ENCODE measurements at places on chromosomes 3 and 15. TPM values are rescaled to one million over a fixed set of nuclear protein-coding genes. Genes with fewer than 3 reads are reported as not detected.

DNA sequence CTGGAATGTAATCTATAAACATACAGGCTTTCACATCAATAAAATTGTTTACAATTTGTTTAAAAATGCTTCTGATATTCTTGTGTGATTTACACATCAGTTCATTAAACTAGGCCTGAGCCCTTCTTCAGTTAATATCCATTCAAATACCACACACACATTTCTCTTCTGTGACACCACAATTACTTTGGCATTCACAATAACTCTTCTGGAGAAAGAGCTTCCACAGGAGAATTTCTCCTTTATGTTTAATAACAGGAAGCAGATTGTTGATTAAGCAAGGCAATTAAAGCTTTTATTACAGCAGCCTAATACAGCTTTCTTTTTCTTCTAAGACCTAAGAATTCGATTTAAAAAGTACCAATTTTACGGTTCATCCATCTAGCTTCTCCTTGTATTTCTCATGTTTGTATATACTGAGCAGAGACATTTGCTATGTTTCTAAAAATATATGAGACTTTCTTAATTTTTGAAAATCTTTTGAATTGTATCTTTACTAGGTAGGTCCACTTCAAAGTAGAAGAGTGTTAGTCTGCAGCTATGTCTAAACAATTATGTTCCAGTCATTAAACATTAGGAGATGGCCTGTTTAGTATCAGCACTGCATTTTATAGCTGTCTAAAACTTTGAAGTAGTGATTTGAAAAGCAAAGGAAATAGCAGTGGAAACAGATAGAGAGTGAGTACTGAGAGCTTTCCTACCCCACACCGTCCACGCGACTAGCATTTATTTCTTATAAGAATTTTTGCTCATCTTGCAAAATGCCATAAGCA is 511.1 kb upstream of the UBE2E2 start:
- DNase-seq = no peak
- no peaks in the 10 kb centered on the region for H3K36me3 ChIP-seq
- no peak overlapping the region for H3K4me3 ChIP-seq
- no peak overlapping the region for H3K27ac ChIP-seq
- no peaks in the 10 kb centered on the region for H3K27me3 ChIP-seq

- DNase-seq = no peak
- no peak overlapping the region for H3K27ac ChIP-seq
- H3K4me3 ChIP-seq = no peak overlapping the region
- H3K4me1 ChIP-seq = peaks cover 10% of the 10 kb centered on the region
- H3K36me3 ChIP-seq = no peaks in the 10 kb centered on the region
Measured at GRCh38 chr3:136186344-136186743, 9.8 kb downstream of the MSL2 start.

- H3K27ac ChIP-seq = no peak overlapping the region
- no peak for DNase-seq
- no peaks in the 10 kb centered on the region for H3K27me3 ChIP-seq
- H3K4me1 ChIP-seq = no peaks in the 10 kb centered on the region
- no peak overlapping the region for H3K4me3 ChIP-seq
- H3K36me3 ChIP-seq = no peaks in the 10 kb centered on the region
Measured at GRCh38 chr15:49370782-49371181, 52.3 kb upstream of the FGF7 start.

GRCh38 chr3:42229266-42229941 is 36.6 kb downstream of the CCK start:
- peaks cover 3% of the 10 kb centered on the region for H3K4me1 ChIP-seq
- no peak overlapping the region for H3K27ac ChIP-seq
- no peak overlapping the region for H3K4me3 ChIP-seq

DNA sequence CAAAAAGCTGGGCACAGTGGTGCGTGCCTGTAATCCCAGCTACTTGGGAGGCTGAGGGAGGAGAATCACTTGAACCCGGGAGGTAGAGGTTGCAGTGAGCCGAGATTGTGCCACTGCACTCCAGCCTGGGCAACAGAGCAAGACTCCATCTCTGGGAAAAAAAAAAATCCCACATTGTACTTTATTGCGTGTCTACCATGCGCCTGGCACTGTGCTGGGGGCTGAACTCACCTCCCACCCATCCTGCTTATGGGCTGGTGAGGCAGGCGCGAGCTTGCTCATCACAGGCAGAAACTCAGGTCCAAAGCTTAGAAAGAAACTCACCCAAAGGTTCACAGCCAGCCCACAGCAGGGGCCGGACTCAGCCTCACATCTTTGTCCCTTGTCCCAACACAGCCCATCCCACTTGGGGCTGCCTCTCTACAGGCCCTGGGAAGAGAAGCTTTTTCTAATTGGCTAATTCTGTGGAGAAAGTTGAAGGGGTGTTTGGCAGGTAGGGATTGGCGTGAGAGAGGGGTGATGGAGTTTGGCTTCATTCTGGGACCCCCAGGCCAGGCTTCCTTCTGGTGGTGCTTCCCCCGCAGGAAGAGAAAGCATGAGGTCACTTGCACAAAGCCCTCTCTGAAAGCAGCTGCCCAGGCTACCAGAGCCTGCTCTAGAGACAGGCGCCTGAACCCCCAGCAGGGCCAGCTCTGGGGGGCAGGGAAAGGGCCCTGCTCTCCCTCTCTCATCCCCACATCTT is 122.6 kb upstream of the SMAD3 start:
- H3K27me3 ChIP-seq = no peaks in the 10 kb centered on the region
- H3K4me1 ChIP-seq = peaks cover 7% of the 10 kb centered on the region
- no peak for DNase-seq
- no peak overlapping the region for H3K4me3 ChIP-seq
- no peak overlapping the region for H3K27ac ChIP-seq
- no peaks in the 10 kb centered on the region for H3K36me3 ChIP-seq

DNA sequence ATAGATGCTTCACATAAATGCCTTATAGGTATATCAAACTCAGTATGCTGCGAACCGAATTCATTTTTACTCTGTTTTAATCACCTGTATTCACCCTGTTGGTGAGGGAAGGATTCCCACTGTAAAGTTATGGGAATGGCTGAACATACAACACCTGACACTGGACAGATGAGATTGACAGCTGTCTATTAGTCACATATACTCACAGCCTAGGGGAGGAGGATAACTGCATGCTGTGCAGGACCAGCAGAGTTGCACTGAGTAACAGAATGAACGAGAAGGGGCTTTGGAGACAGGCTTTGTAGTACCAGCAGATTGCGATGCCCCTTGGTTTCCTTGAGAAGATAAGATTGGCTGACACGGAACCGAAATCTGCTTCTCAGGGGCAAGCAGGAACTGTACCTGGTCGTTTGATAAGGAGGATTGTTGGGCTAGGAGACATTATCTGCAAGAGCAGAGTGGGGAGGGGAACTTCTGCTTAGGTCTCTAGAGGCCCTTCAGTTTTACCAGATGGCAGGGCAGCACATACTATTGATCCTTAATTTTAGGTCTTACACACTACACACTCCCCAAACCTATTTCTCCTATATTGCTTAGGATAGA is 43.5 kb upstream of the SLC22A13 start:
- peaks cover 5% of the 10 kb centered on the region for H3K36me3 ChIP-seq
- H3K4me3 ChIP-seq = no peak overlapping the region
- no peak for DNase-seq
- no peaks in the 10 kb centered on the region for H3K27me3 ChIP-seq

- H3K36me3 ChIP-seq = no peaks in the 10 kb centered on the region
- H3K4me3 ChIP-seq = no peak overlapping the region
- no peaks in the 10 kb centered on the region for H3K27me3 ChIP-seq
- no peak for DNase-seq
- no peak overlapping the region for H3K27ac ChIP-seq
Measured at GRCh38 chr3:144112437-144112836, 140.8 kb downstream of the DIPK2A start.

GTPBP8 gene
- 10.8 TPM for total RNA-seq

TRIM42 gene
- total RNA-seq = not detected
